ENCODE measurements at places on chromosomes 3 and 15. TPM values are rescaled to one million over a fixed set of nuclear protein-coding genes. Genes with fewer than 3 reads are reported as not detected.

Gene AQP9
- total RNA-seq = 0.12 TPM

Gene ZNF660
- total RNA-seq = not detected

Gene TNK2
- total RNA-seq = 49.3 TPM

Gene CXCR6
- not detected for total RNA-seq

Gene RASGRF1
- not detected for total RNA-seq

Gene SLC6A6
- total RNA-seq = 28.1 TPM

Gene C2CD4A
- 0.11 TPM for total RNA-seq

Gene SERINC4
- not detected for total RNA-seq

Gene PEX11A
- 7.8 TPM for total RNA-seq

Gene CPNE9
- total RNA-seq = 0.07 TPM

Gene VWA5B2
- total RNA-seq = 1.4 TPM

Gene IQCH
- 2.1 TPM for total RNA-seq

All from PC-3 (cell line).